ENCODE measurements at places on chromosomes 11 and 22.

DNA sequence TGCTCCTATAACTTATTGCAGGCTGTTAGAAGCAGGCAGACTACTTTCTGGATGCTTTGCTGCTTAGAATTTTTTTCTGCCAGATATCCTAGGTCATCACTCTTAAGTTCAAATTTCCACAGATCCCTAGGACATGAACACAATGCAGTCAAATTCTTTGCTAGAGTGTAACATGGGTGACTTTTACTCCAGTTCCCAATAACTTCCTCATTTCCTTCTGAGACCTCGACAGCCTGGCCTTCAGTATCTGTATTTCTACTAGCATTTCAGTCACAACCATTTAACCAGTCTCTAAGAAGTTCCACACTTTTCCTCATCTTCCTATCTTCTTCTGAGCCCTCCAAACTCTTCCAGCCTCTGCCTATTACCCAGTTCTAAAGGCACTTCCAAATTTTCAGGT lies 60.4 kb upstream of the ZBED5 start:
- no peaks in the 10 kb centered on the region for H3K36me3 ChIP-seq
- peak overlapping the region; percentile 69 for H3K27ac ChIP-seq
- peaks cover 45% of the 10 kb centered on the region for H3K4me1 ChIP-seq
- H3K27me3 ChIP-seq = no peaks in the 10 kb centered on the region

GRCh38 chr11:35182317-35182939 lies 43.5 kb downstream of the CD44 start:
- no peak for DNase-seq
- peaks cover 41% of the 10 kb centered on the region for H3K4me1 ChIP-seq
- no peak overlapping the region for H3K4me3 ChIP-seq
- no peaks in the 10 kb centered on the region for H3K27me3 ChIP-seq

DNA sequence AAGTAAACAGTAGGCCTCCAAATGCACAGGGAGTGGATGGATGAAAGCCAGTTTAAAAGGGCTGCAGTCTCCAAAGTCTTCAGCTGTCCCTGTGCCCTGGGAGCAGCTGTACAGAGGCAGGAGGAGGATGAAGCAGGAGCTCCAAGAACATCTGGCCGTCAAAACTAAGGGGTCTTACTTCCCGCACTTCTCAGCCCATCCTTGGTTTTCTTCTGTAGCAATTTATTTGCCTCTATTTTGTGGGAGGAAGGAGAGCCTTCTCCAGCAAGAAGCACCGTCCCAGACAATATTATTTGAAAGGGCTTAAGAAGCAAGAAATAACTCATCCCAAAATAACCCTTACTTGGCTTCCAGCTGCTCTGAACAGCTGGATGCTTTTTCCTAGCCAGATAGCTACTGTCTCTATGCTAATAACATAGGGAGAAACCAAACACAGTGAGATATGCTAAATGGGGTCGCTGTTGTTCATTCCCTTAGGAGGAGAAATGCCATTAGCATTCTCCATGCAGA lies 133.2 kb downstream of the SPATA19 start:
- DNase-seq = no peak
- H3K27me3 ChIP-seq = no peaks in the 10 kb centered on the region
- no peak overlapping the region for H3K4me3 ChIP-seq
- no peak overlapping the region for H3K27ac ChIP-seq
- H3K4me1 ChIP-seq = no peaks in the 10 kb centered on the region
- no peaks in the 10 kb centered on the region for H3K36me3 ChIP-seq

DNA sequence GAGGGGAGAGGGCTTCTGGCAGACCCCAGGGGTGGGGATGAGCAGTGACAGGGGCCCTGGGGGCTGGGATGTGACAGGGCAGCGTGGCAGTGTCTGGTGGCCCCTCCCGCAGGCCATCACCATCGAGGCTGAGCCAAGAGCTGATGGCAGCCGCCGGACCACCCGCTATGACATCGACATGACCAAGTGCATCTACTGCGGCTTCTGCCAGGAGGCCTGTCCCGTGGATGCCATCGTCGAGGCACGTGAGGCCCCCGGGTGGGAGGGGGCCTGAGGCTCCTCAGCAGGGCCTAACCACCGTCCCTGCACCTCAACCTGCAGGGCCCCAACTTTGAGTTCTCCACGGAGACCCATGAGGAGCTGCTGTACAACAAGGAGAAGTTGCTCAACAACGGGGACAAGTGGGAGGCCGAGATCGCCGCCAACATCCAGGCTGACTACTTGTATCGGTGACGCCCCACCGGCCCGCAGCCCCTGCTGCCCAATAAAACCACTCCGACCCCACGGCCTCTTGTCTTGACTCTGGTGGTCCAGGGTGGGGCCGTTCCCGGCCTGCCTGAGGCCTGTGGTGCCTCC lies 2.6 kb upstream of the TCIRG1 start:
- no peak overlapping the region for H3K4me3 ChIP-seq
- H3K36me3 ChIP-seq = peaks cover 21% of the 10 kb centered on the region
- H3K27me3 ChIP-seq = no peaks in the 10 kb centered on the region
- peaks cover 69% of the 10 kb centered on the region for H3K4me1 ChIP-seq

- no peaks in the 10 kb centered on the region for H3K36me3 ChIP-seq
- no peak overlapping the region for H3K27ac ChIP-seq
- H3K27me3 ChIP-seq = no peaks in the 10 kb centered on the region
- no peak overlapping the region for H3K4me3 ChIP-seq
- no peaks in the 10 kb centered on the region for H3K4me1 ChIP-seq
These were observed 80.1 kb downstream of the LDLRAD3 start for GRCh38 chr11:36023922-36024321.
